ENCODE measurements at places on chromosomes 5 and 9.

- no peak for DNase-seq
Measured at GRCh38 chr5:21159510-21160059, 1171.6 kb upstream of the CDH18 start.

DNA sequence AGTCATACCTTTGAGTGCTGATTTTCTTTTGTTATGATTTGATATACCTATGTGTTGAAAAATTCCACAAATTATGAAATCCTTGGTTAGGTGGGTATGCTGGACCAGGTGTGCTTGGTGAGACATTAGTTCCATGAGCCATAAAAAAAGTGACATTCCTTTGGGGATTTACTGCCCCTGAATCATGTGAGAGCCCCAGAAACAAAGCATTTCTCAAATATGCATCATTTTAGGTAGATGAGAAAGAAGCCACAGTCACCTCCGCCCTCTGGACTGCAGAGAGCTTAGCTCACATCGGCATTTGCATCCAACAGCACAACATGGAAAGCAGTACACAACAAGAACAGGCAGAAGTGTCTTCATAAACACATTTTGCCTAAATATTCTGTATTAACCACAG lies 55.3 kb downstream of the DAP start:
- DNase-seq: no peak

DNA sequence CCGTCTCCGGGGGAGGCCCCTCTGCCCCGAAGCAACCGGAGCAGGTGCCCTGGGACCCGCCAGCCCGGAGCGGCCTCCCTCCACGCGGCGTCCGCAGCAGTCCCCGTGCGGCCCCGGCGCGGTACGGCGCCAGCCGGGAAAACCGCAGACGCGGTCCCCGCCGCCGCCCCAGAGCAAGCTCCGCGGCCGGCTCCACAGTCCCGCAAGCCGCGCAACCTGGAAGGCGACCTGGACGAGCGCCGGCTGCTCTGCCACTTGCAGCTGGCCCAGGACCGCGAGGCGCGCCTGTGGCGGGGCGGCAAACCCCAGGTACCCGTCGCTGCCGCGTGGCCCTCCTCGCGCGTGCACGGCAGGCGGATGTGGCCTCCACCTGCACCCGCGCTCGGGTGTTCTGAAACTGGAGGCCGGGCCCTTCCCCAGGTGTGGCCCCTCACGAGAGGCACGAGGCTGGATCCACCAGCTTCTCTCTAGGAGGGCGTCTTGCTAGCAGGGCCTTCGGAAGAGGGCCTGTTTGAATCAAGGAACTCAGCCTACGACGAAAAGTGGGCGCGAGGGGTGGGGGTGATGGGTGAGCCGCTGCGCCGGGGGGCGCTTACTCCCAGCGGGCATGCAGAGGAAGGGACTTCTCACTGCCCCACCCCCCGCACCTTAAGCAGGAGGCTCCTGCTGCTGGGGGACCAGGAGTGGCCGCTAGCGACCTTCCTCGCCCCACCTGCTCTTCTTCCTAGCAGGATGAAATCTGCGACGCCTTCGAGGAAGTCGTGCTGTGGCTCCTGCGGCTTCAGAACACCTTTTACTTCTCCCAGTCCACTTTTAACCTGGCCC lies 602 bp downstream of the CCNI2 start:
- no peak for DNase-seq

DNA sequence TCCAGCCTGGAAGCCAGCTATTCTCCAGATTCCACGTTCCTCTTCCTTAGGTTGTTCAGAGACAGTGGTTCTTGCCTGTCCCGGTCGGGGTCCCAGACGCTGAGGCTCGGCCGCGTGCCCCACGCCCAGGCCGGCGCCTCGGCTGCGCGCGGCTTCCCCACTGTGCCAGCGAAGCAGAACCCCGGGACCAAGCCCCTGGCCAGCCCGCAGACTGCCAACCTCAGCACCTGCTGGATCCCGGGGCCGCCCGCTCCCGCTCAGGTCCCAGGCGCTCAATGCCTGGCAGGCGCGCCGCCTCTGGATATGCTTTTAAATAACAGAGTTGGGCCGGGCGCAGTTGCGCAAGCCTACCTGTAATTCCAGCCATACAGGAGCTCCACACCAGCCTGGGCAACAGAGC lies 195.5 kb downstream of the MAN2A1 start:
- no peak for DNase-seq

DNA sequence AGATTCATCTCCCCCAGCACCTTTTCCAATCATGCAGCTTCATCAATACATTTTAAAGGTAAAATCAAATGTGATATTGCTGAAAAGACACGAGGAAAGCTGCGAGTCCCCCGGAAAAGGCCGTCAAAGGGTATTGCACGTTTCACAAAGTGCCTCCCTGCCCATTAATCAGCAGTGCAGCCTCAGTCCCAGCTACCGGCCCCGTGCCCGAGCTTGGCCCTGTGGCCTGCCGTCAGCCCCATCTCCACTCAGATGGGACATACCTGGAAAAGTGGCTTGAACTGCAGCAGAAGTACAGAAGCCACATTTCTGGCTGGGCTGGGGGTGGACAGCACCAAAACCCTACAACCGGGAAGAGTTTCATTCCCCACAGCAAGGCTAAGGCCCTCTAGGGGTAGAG lies 39.9 kb upstream of the EQTN start:
- DNase-seq: no peak

DNA sequence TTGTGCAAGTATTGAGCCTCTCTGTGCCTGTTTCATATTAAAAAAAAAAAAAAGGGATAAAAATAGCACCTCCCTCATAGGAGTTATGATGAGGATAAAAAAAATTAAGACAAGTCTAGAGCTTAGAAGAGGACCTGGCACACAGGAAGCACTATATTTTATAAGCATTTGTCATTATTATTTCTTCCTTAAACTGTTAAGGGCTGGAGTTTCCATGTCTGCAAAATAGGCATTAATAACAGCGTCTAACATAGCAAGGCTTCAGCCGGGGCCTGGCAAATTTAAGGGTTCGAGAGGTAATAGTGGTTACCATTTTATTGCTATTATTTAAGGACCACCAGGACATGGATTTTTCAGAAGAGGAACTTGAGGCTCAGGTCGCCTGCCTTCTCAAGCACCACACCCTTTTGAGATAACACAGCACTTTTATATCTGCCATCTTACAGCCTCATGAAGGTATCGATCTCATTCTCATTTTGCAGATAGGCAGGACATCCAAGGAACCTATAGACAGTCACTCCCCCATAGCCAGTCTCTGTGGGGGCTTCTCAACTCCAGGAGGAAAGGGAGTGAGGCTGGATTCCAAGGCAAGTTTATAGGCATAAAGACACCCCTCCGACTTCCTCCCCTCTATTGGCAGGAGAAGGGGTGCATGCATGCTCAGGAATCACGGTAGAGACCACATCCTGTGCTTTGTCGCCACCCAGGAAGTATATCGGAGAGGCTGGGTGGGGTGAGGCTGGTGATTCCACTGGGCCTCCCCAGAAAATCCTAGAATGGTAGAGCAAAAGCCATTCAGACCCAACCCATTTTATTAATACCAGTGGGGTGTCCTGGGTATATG lies 2.4 kb downstream of the ANXA6 start:
- DNase-seq: no peak

DNA sequence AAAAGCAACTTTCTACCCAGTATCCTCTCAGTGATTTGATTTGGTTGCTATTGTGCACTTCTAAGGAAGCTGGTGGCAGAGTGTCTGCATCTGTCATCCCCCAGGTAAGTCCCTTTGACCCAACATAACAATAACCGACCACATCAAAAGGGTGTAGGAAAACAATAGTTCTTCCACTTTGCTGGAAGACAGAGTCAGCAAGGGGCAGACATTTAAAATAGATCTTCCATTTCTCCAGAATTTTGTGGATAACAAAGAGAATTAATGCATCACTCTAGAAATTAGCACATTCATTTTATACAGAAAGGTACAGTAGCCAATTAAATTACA lies 177.5 kb downstream of the EBF1 start:
- no peak for DNase-seq
